CD4-positive, alpha-beta T cell treated with Interleukin-21 for 1 hour (primary cell): ENCODE measurements at places on chromosomes 2 and 18.

- no peak for DNase-seq
These were observed 37.0 kb downstream of the NABP1 start for GRCh38 chr2:191714925-191715324.

GRCh38 chr2:224023188-224023587, 15.9 kb downstream of the SERPINE2 start:
- no peak for DNase-seq

GRCh38 chr18:6355789-6356589, 58.7 kb downstream of the L3MBTL4 start:
- DNase-seq = no peak

GRCh38 chr2:21314322-21314835, 190.6 kb downstream of the TDRD15 start:
- DNase-seq = no peak

DNA sequence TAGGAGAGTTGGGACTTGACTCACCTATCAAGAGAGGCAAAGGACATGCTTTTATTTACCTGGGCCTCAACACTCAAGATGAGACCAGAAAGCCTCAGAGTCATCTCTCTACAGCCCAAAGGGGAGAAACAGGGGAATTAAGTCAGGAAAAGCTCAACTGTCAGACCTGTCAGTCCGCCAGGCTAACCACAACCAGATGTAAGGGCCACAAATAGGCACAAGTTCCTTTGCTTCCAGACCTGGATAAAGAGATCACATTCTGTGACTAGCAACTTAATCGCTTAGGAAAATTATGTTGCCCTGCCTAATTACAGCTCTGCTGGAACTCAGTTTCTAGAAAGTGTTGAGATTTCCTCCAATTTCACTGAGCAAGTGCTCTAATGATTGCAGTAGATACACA, 67.9 kb downstream of the ANKRD44 start:
- no peak for DNase-seq

DNA sequence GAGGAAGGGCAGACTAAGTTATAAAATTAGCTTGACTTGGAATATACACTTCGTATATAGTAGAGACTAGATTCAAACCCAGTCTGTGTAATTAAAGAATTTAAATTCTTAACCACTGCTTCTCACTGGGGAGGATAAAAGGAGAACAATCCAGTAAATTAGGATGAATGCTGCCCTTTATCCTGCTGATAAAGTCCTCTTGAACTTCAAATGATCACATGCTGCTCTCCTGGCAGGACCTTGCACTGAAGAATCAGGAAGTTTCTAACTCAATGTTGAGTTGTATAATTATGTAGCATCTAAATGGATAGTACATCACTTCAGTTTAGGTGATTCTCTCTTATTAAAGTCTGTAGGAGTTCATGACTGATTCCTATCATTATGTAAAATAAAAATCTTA, 1179.7 kb downstream of the DSC3 start:
- no peak for DNase-seq

GRCh38 chr2:177282787-177283572, 18.5 kb upstream of the NFE2L2 start:
- DNase-seq = no peak

- no peak for DNase-seq
These were observed 70.4 kb upstream of the CYP1B1 start for GRCh38 chr2:38146275-38146906.

- DNase-seq = peak; percentile 13
These were observed 61.2 kb upstream of the CUL3 start for GRCh38 chr2:224646242-224646846.

- no peak for DNase-seq
These were observed 170.3 kb downstream of the BCL2 start for GRCh38 chr18:63149302-63149587.

DNA sequence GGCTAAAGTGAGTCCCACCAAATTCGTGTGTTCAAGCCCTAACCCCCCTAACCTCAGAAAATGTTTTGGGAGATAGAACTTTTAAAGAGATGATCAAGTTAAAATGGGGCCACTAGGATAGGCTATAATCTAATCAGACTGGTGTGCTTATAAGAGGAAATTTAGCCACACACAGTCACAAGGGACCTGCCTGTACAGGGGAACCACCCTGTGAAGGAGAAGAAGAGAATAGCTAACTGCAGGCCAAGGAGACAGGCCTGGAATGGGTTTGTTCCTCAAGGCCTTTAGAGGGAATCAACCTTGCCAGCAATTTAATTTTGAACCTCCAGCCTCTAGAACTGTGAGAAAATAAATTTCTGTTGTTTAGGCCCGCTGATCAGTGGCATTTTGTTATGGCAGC, 36.0 kb upstream of the TANK start:
- no peak for DNase-seq

- no peak for DNase-seq
These were observed 74.6 kb downstream of the AGAP1 start for GRCh38 chr2:235568431-235568830.

DNA sequence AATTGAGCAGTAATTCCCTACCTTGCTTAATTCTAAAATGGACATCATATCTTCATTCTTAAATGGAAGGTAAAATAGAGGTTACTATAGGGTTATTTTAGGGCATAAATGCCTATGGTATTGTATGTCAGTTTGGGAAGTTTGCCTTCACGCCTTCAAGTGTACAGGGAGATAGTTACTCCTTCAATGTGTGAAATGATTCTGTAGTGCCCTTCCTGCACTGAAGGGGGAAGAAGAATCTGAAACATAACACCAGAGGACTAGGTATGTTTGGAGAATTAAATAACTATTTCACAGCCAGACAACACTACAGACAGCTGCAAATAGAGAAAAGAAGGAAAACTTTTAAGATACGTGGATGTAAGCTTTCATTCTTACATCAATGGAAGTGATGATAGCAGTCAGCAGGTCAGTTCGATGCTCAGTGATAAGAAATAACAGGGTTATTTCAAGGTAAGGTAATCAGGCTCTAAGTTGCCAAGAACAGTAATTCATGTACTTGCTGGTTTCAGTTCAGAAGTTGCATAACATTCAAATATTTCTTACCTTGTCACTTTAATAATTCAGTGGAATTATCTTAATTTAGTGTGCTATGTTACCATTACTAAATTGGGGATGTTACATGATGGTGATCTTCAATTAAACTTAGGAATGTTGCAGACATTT, 4.0 kb downstream of the PKP4 start:
- DNase-seq = no peak

DNA sequence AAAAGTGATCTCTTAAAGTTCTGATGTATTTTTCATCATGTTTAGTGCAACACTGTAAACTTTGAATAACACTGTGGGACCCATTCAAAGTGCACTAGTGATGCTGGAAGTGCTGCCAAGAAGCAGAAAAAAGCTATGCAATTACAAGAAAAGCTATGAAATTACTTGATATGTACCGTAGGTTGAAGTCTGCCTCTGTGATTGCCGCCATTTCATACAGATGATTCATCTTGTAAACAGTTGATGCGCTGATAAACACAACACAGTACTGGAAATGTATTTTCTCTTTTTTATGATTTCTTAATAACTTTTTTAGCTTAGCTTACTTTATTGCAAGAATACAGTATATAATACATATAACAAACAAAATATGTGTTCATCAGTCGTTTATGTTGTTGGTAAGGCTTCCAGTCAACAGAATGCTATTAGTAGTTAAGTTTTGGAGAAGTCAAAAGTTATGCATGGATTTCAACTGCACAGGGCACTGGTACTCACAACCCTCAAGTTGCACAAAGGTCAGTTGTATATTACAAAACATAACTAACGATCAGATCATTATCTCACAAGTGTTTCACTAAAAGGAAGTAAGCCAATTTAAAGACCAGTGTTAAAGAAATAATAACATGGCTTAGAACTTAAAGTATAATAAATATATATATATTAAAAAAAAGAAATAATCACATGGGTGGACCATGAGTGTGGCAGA, 82.0 kb downstream of the SGPP2 start:
- no peak for DNase-seq

DNA sequence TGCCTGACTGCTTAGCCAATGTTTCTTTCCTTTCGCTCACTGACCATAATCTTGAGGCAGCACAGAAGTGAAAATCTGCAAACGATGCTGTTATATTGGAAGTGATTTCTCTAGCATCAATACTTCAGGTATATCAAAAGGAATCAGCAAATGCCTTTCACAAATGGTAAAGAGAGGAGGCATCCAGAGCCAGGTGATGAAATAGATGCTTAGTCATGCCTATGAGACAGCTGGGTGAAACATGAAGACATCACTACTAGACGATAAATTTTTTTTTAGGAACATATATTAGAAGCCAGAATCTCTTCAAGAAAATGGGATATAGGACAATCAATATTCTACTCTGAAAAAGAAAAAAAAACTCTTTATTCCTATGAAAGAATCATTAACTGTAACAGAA, 249.2 kb upstream of the SLC39A10 start:
- DNase-seq = no peak

- DNase-seq = no peak
These were observed 270.0 kb upstream of the PXDN start for GRCh38 chr2:2014251-2014771.

DNA sequence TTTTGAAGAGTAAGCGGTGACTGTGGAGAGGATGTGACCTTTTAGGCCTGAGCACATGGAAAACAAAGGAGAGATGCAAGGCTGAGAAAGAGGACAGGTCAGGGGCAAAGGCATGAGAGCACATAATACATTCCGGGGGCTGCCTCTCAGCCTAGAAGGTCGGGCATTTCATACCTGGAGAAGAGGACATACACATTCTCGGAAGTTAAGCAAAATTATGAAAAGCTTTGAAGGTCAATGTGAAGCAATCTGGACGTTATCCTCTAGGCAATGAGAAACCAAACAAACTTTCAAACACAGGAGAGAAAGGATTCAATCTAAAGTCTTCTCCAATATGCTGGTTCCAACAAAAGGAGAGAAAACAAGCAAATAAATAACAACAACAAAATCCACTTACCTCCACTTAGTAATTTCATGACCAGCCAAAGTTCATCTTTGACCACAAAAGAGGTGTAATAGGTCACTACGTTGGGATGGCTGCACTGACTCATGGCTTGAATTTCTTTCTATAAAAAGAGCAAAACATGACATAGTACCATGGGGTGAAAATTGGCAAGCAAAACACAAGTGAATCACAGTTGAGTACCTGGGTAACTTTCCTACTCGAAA, 80.4 kb downstream of the STK39 start:
- no peak for DNase-seq

- DNase-seq = no peak
These were observed 100.5 kb upstream of the GLI2 start for GRCh38 chr2:120635146-120635545.

DNA sequence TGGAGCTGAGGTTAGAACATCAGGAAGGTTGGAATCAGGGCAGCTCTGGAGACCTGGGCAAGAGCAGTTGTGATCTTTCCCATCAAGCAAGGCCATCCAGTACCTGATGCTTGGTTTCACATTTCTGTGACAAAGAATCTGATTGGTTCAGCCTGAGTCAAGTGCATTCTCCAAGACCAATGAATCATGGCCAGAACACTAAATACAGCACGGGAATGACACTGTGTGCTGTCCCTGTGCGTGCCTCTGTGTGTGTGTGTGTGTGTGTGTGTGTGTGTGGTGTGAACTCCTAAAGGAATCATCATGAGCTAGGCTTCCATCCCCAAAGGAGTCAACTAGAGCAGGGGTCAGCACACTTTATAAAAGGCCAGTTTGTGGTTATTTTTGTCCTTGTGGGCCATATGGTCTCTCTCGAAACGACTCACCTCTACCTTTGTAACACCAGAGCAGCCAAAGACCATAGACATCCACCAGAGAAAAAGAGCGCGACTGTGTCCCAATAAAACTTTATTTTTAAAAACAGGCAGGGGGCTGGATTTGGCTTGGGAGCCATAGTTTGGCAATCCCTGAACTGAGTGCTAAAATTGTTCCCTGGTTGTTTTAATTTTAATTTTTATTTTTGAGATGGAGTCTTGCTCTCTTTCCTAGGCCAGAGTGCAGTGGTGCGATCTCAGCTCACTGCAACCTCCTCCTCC, 99.7 kb downstream of the INHBB start:
- DNase-seq = no peak

DNA sequence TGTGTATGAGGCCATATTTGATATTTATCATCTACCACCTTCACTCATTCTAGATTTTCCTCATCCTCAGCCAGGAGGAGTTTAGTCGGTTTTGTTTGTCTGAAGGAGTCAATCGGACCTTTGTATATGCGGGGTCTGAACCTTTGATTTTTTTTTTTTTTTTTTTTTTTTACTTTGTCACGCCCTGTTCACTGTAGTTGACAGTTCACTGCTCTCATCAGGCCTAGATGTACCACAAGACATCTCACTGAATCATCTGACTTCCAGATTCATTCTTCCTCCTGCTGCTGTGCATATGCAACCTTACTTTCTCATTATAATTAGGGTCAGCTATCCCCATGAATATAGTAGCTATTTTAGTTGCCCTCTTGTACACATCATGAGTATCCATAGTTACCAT, 133.2 kb downstream of the ARHGAP15 start:
- peak; percentile 28 for DNase-seq

GRCh38 chr2:37656512-37657423, 14.7 kb downstream of the CDC42EP3 start:
- no peak for DNase-seq

GRCh38 chr2:172085460-172086159, at the start of gene DLX1:
Gene DLX1, plus strand, starts transcription at chr2:172085507. Its CDS starts 171 bp downstream, at chr2:172085678.
- DNase-seq = no peak

DNA sequence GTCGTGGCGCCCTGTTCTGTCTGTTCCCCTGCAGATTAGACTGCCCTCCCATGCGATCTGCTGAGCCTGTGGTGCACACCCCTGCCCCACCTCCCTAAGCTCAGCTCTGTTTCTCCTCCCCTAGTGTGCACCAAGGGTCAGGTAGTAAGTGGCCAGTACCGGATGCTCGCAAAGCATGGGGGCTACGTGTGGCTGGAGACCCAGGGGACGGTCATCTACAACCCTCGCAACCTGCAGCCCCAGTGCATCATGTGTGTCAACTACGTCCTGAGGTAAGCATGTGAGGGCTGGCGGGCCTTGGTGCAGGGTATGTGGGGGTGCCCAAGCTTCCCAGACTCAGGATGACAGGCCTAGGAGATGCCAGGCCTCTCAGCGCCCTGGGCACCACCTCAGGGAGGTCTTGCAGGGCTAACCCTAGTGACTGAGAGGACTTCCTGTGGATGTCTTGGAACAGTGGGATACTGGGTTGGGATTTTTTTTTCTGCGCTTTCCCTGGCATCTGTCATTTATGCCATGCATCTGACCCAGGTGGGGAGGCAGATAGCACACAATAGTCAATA, 78.4 kb downstream of the EPAS1 start:
- no peak for DNase-seq
